Osteoblast (primary cell): ENCODE measurements at places on chromosomes 5 and 9.
A peak's percentile ranks its signal among the peaks of the same experiment; 100 is the strongest.

DNA sequence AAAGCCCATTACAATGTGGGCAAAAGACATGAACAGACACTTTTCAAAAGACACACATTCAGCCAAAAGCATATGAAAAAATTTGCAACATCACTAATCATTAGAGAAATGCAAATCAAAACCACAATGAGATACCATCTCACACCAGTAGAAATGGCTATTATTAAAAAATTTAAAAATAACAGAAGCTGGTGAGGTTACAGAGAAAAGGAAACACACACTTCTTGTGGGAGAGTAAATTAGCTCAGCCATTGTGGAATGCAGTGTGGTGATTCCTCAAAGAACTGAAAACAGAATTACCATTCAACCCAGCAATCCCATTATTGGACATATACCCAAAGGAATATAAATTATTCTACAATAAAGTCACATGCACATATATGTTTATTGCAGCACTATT is 585.2 kb upstream of the TUSC1 start:
- no peaks in the 10 kb centered on the region for H3K4me1 ChIP-seq
- H3K27ac ChIP-seq: no peak overlapping the region
- H3K27me3 ChIP-seq: no peaks in the 10 kb centered on the region
- no peaks in the 10 kb centered on the region for H3K36me3 ChIP-seq
- no peak for DNase-seq

DNA sequence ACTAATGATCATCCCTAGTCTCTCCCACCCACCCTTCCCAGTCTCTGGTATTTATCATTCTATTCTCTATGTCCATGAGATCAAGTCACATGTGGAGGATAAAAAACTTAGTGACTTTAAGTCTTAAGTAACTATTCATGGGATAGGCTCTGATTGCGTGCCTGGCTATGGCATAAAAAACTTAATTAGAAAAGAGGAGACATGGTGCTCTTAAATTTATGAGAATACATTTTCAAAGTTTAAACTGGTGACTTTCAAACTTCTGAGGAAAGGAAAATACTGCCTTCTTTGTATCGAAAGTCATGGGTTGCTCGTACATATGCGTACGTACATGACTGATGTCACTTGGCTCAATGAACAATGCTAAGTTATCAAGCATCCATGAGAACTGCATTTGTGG is 18.2 kb upstream of the TYRP1 start:
- DNase-seq: no peak
- no peaks in the 10 kb centered on the region for H3K36me3 ChIP-seq
- H3K27me3 ChIP-seq: no peaks in the 10 kb centered on the region
- H3K4me3 ChIP-seq: no peak overlapping the region
- no peaks in the 10 kb centered on the region for H3K4me1 ChIP-seq

GRCh38 chr5:102866237-102866600 is 111.1 kb downstream of the PAM start:
- H3K4me3 ChIP-seq: peak overlapping the region; percentile 93
- H3K27me3 ChIP-seq: no peaks in the 10 kb centered on the region
- H3K4me1 ChIP-seq: peaks cover 21% of the 10 kb centered on the region
- peak; percentile 60 for DNase-seq
- peak overlapping the region; percentile 97 for H3K27ac ChIP-seq

- no peaks in the 10 kb centered on the region for H3K4me1 ChIP-seq
- no peaks in the 10 kb centered on the region for H3K27me3 ChIP-seq
- no peak overlapping the region for H3K27ac ChIP-seq
- no peak overlapping the region for H3K4me3 ChIP-seq
- no peaks in the 10 kb centered on the region for H3K36me3 ChIP-seq
Observed at GRCh38 chr5:2877522-2877921, 126.0 kb upstream of the IRX2 start.
